Immature natural killer cell (primary cell): ENCODE measurements at places on chromosomes 12 and 14.
A peak's percentile ranks its signal among the peaks of the same experiment; 100 is the strongest.

GRCh38 chr12:116707751-116708150 is 30.1 kb downstream of the SPRING1 start:
- H3K36me3 ChIP-seq: no peaks in the 10 kb centered on the region
- no peak overlapping the region for H3K27ac ChIP-seq
- no peak for DNase-seq
- H3K4me3 ChIP-seq: no peak overlapping the region

- DNase-seq: no peak
- H3K27me3 ChIP-seq: no peaks in the 10 kb centered on the region
- H3K4me1 ChIP-seq: no peaks in the 10 kb centered on the region
Measured at GRCh38 chr12:123954647-123955350, 17.8 kb downstream of the CCDC92 start.

GRCh38 chr12:65930114-65930828 is 106.0 kb downstream of the HMGA2 start:
- H3K36me3 ChIP-seq: no peaks in the 10 kb centered on the region
- H3K27me3 ChIP-seq: peaks cover 4% of the 10 kb centered on the region
- H3K27ac ChIP-seq: no peak overlapping the region
- no peak overlapping the region for H3K4me3 ChIP-seq

DNA sequence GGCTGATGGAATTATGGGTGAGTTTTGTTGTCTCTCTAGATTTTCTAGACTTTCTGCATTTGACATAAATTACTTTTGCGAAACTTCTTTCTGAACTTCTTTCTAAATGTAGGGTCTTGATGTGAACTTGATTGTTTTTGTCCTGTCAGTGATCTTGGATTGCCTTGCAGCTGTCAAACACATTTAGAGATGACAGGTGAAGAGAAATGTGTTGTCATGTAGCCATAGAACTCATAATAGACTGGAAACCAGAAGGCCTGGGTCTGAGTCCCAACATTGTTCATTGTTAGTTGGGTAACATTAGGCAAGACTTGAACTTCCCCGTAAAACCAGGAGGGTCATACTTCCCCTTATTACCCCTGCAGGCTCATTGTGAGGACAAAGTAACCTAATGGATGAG is 109.0 kb downstream of the LRIG3 start:
- no peak overlapping the region for H3K27ac ChIP-seq
- no peaks in the 10 kb centered on the region for H3K36me3 ChIP-seq
- H3K4me1 ChIP-seq: no peaks in the 10 kb centered on the region

DNA sequence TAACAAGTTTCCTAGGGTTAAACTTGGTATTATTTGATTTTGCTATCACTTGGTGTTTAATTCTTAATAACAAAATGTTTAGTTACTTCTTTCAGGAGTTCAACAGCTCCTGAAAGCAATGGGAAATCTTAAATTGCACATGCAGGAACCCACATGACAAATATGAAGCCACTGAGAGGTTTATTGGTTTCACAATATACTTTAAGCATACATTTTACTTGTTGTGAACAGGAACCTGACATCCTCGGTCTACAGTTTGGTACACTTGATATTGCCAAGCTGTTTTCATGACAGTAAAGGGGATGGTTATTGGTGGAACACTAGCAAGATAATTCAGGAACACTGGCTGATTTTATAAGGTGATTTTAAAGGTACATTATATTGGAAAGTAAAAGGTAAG is 46.2 kb downstream of the SLC38A1 start:
- DNase-seq: no peak
- peak overlapping the region; percentile 100 for H3K27ac ChIP-seq
- peak overlapping the region; percentile 74 for H3K4me3 ChIP-seq
- peaks cover 74% of the 10 kb centered on the region for H3K4me1 ChIP-seq

- no peak overlapping the region for H3K4me3 ChIP-seq
- H3K27me3 ChIP-seq: no peaks in the 10 kb centered on the region
- H3K4me1 ChIP-seq: no peaks in the 10 kb centered on the region
- H3K36me3 ChIP-seq: peaks cover 38% of the 10 kb centered on the region
- no peak for DNase-seq
Measured at GRCh38 chr12:106452309-106452708, 94.8 kb downstream of the POLR3B start.

GRCh38 chr12:54725233-54725843 is 77.2 kb upstream of the DCD start:
- no peak overlapping the region for H3K4me3 ChIP-seq
- DNase-seq: peak; percentile 24
- no peak overlapping the region for H3K27ac ChIP-seq
- peaks cover 10% of the 10 kb centered on the region for H3K4me1 ChIP-seq
- peaks cover 3% of the 10 kb centered on the region for H3K36me3 ChIP-seq

- H3K27me3 ChIP-seq: no peaks in the 10 kb centered on the region
- H3K4me3 ChIP-seq: no peak overlapping the region
- DNase-seq: no peak
Measured at GRCh38 chr12:45756666-45757065, 27.2 kb downstream of the ARID2 start.

GRCh38 chr14:28901631-28902030 is 135.0 kb downstream of the FOXG1 start:
- H3K4me3 ChIP-seq: no peak overlapping the region
- no peaks in the 10 kb centered on the region for H3K36me3 ChIP-seq
- DNase-seq: no peak
- no peak overlapping the region for H3K27ac ChIP-seq
- H3K27me3 ChIP-seq: peaks cover 5% of the 10 kb centered on the region
- H3K4me1 ChIP-seq: no peaks in the 10 kb centered on the region

DNA sequence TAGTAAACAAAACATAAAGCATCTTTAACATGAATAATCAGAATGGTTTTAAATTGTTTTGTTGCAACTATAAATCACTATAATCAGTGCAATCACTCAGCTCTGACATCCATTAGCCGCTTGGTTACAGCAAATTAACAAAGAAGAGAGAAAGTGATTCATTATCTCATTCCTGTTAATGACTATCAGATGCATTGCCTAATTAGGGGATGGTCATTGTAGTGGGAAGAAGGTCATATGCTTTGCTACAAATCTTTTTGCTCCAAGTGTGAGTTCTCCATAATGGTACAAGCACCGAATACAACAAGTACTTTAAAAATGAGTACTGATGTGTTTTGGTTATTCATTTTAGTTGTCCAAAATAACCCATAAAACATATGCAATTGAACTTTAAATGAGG is 272.0 kb downstream of the AKAP6 start:
- H3K27me3 ChIP-seq: no peaks in the 10 kb centered on the region
- no peak overlapping the region for H3K4me3 ChIP-seq
- H3K27ac ChIP-seq: no peak overlapping the region
- no peaks in the 10 kb centered on the region for H3K36me3 ChIP-seq
- DNase-seq: no peak

DNA sequence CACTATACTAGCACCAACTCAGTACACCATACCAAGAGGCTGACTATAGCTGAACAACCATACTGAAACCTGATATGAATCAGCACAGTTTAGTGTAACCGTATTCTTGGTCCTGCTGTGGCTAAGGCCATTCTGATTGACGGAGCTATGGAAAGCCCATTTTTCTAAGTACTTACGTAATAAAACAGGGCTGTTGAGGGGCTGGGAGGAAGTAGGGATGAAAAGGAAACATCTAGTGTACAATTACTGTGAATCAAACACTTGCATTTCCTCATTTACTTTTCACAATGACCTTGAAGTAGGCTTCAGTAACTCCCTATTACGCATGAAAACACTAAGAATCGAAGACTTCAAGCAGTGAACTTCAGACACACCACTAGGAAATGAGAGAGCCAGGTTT is 198.2 kb downstream of the BTG1 start:
- H3K27ac ChIP-seq: no peak overlapping the region
- peaks cover 2% of the 10 kb centered on the region for H3K27me3 ChIP-seq
- peaks cover 5% of the 10 kb centered on the region for H3K36me3 ChIP-seq
- H3K4me1 ChIP-seq: peaks cover 5% of the 10 kb centered on the region
- no peak for DNase-seq
- H3K4me3 ChIP-seq: no peak overlapping the region

GRCh38 chr14:104794631-104794992 is 936 bp downstream of the AKT1 start:
- H3K27ac ChIP-seq: peak overlapping the region; percentile 83
- peak overlapping the region; percentile 85 for H3K4me3 ChIP-seq
- no peaks in the 10 kb centered on the region for H3K36me3 ChIP-seq
- peaks cover 36% of the 10 kb centered on the region for H3K4me1 ChIP-seq

GRCh38 chr12:93127582-93128331 is 198.7 kb upstream of the EEA1 start:
- no peak overlapping the region for H3K27ac ChIP-seq
- no peaks in the 10 kb centered on the region for H3K4me1 ChIP-seq
- H3K4me3 ChIP-seq: no peak overlapping the region
- H3K36me3 ChIP-seq: no peaks in the 10 kb centered on the region
- no peaks in the 10 kb centered on the region for H3K27me3 ChIP-seq
- no peak for DNase-seq

DNA sequence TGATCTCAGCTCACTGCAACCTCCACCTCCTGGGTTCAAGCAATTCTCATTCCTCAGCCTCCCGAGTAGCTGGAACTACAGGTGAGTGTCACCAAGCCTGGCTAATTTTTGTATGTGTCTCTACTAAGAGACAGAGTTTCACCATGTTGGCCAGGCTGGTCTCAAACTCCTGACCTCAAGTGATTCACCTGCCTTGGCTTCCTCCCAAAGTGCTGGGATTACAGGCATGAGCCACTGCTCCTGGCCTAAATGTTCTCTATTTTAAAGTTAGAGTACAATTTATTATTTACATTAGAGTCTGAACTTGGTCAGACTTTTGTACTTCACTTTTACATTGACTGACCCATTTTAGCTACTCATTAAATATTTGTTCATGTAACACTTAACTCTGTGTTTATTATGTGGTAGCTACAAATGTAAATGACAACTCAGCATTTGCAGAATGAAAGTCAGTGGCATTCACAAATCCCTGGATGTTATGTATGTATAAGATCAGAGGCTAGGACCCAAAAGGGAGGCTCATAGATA is 409.6 kb downstream of the APAF1 start:
- H3K4me3 ChIP-seq: no peak overlapping the region
- DNase-seq: no peak
- H3K27ac ChIP-seq: no peak overlapping the region
- H3K27me3 ChIP-seq: peaks cover 3% of the 10 kb centered on the region
- no peaks in the 10 kb centered on the region for H3K4me1 ChIP-seq

- no peak overlapping the region for H3K27ac ChIP-seq
- no peaks in the 10 kb centered on the region for H3K4me1 ChIP-seq
- no peak for DNase-seq
Measured at GRCh38 chr14:52013984-52014600, 24.7 kb downstream of the RTRAF start.

- no peaks in the 10 kb centered on the region for H3K4me1 ChIP-seq
- H3K27me3 ChIP-seq: peaks cover 12% of the 10 kb centered on the region
- DNase-seq: no peak
- H3K36me3 ChIP-seq: no peaks in the 10 kb centered on the region
- H3K4me3 ChIP-seq: no peak overlapping the region
Measured at GRCh38 chr12:2629051-2629450, 165.7 kb upstream of the FKBP4 start.

DNA sequence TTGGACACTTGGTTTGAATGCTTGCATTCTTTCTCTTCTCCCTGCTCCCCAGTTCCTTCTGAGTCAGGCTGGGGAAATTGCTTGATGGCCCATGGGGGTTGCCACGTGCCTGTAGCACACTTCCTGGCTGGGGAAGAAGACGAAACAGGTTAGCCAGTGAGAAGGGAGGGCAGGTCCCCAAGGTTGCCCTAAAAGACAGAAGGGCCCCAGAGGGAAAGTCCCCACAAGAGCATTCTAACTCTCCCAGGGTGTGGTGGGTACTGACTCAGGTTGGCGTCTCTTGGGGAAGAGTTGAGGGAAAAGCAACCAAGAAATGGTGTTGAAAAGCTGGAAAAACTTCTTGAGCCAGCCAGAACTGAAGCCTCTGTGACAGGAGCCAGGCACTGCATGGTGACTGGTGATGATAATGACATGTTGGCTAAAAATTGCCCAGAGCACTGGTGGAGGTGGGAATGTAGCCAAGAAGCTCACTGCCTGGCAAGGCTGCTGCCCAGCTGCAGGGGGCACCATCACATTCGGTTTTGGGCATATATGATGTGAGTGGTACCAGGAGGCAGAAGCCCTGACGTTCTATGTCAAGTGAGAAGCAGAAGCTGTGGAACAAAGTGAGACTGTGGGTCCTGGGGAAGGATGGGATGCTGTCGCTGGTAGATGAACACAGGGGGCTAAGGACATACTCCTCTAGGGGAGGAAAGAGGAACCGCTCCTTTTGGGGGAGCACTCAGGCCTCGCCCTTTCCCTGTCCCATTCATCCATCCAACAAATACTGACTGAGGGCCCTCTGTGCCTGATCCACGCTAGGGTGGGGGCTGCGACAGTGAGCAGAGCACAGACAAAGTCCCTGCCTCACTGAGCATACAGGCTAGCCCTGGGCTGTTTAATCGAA is 8.1 kb upstream of the RABGGTA start:
- H3K4me1 ChIP-seq: peaks cover 5% of the 10 kb centered on the region
- H3K27me3 ChIP-seq: peaks cover 1% of the 10 kb centered on the region
- peak; percentile 23 for DNase-seq
- no peak overlapping the region for H3K4me3 ChIP-seq
- peaks cover 6% of the 10 kb centered on the region for H3K36me3 ChIP-seq

GRCh38 chr14:54673193-54674045 is 106.5 kb downstream of the SAMD4A start:
- DNase-seq: no peak
- no peak overlapping the region for H3K27ac ChIP-seq
- H3K4me1 ChIP-seq: peaks cover 33% of the 10 kb centered on the region
- H3K36me3 ChIP-seq: peaks cover 3% of the 10 kb centered on the region
- peaks cover 47% of the 10 kb centered on the region for H3K27me3 ChIP-seq

DNA sequence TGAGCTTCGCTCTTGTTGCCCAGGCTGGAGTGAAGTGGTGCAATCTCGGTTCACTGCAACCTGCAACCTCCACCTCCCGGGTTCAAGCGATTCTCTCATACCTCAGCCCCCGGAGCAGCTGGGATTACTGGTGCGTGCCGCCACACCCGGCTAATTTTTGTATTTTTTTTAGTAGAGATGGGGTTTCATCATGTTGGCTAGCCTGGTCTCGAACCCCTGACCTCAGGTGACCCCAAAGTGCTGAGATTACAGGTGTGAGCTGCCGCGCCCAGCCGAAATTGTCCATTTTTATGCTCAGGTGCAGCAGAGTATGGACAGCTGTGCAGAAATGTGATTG is 19.2 kb upstream of the CYP46A1 start:
- no peak overlapping the region for H3K27ac ChIP-seq
- H3K27me3 ChIP-seq: peaks cover 3% of the 10 kb centered on the region
- H3K36me3 ChIP-seq: no peaks in the 10 kb centered on the region
- no peaks in the 10 kb centered on the region for H3K4me1 ChIP-seq

GRCh38 chr12:24062642-24063245 is 113.3 kb upstream of the SOX5 start:
- no peaks in the 10 kb centered on the region for H3K36me3 ChIP-seq
- no peak overlapping the region for H3K27ac ChIP-seq
- no peaks in the 10 kb centered on the region for H3K27me3 ChIP-seq
- no peak overlapping the region for H3K4me3 ChIP-seq

GRCh38 chr12:110590806-110591326 is 7.7 kb upstream of the PPTC7 start:
- H3K27ac ChIP-seq: peak overlapping the region; percentile 55
- no peak overlapping the region for H3K4me3 ChIP-seq
- no peaks in the 10 kb centered on the region for H3K36me3 ChIP-seq
- DNase-seq: peak; percentile 36
- peaks cover 7% of the 10 kb centered on the region for H3K4me1 ChIP-seq

GRCh38 chr12:120710031-120710804 is at the start of gene UNC119B:
Gene UNC119B, plus strand, starts transcription at chr12:120710458. Its CDS starts 17 bp downstream, at chr12:120710475.
- peaks cover 9% of the 10 kb centered on the region for H3K36me3 ChIP-seq
- peak; percentile 72 for DNase-seq
- H3K4me3 ChIP-seq: peak within 1 kb of the TSS; percentile 91
- H3K4me1 ChIP-seq: peaks cover 35% of the 10 kb centered on the region
- peak within 1 kb of the TSS; percentile 84 for H3K27ac ChIP-seq
- H3K27me3 ChIP-seq: no peaks in the 10 kb centered on the region

- DNase-seq: no peak
- H3K36me3 ChIP-seq: peaks cover 10% of the 10 kb centered on the region
- H3K27me3 ChIP-seq: no peaks in the 10 kb centered on the region
- no peak overlapping the region for H3K27ac ChIP-seq
- peaks cover 16% of the 10 kb centered on the region for H3K4me1 ChIP-seq
- no peak overlapping the region for H3K4me3 ChIP-seq
Measured at GRCh38 chr12:68326716-68327115, 5.4 kb downstream of the MDM1 start.
